Activated CD4-positive, alpha-beta T cell treated with anti-CD3 and anti-CD28 coated beads, Interleukin-10, Interleukin-2, amounts not matched to agents 100 ng/mL and 50 ng/mL, durations not matched to agents 16 hours and 8 hours (primary cell): ENCODE measurements at places on chromosomes 3 and 15.
A peak's percentile ranks its signal among the peaks of the same experiment; 100 is the strongest.

- DNase-seq: no peak
These were observed 42.9 kb downstream of the TNFAIP8L3 start for GRCh38 chr15:51051776-51052175.

GRCh38 chr3:137778941-137779340, 14.8 kb downstream of the SOX14 start:
- DNase-seq: no peak

DNA sequence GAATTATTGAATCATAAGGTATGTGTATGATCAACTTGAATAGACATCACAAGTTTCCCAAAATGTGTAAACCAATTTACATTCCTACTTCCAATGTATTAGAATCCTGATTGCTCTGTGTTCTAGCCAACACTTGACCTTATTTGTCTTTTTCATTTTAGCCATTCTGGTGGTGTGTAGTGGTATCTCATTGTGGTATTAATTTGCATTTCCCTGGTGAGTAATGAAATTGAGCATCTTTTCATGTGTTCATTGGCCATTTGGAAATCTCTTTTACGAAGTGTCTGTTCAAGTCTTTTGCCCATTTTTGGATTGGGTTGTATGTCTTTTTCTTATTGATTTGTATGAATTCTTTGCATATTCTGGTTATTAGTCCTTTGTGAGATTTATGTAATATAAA, 138.0 kb downstream of the RBPMS2 start:
- DNase-seq: no peak

DNA sequence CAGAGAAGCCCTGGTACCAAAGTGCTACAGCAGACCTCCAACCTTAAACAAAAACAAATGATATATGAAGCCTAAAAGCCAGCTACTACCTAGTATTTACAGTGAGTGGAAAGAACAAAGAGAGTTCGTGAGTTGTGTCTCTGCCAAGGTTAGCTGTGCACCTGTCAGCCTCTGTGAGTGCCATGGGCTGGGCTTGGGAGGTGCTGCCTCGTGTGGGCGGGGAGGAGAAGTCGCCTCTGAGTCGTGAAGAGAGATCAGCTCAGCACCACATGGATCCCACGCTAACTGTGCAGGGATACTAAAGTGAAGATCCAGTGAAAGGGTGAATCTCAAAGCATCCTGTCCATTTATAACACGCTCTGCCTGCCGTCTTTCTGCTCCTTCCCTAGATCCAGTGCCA, 101.9 kb downstream of the CHDH start:
- DNase-seq: peak; percentile 26

GRCh38 chr15:66773129-66773873, 71.3 kb downstream of the SMAD6 start:
- no peak for DNase-seq
